Astrocyte of the spinal cord (primary cell): ENCODE measurements at places on chromosomes 12 and 14.

- DNase-seq, result no peak
These were observed 59.2 kb upstream of the PELI2 start for GRCh38 chr14:56059054-56059453.

GRCh38 chr14:37142835-37143401, 29.5 kb downstream of the SLC25A21 start:
- DNase-seq, result peak; percentile 83

DNA sequence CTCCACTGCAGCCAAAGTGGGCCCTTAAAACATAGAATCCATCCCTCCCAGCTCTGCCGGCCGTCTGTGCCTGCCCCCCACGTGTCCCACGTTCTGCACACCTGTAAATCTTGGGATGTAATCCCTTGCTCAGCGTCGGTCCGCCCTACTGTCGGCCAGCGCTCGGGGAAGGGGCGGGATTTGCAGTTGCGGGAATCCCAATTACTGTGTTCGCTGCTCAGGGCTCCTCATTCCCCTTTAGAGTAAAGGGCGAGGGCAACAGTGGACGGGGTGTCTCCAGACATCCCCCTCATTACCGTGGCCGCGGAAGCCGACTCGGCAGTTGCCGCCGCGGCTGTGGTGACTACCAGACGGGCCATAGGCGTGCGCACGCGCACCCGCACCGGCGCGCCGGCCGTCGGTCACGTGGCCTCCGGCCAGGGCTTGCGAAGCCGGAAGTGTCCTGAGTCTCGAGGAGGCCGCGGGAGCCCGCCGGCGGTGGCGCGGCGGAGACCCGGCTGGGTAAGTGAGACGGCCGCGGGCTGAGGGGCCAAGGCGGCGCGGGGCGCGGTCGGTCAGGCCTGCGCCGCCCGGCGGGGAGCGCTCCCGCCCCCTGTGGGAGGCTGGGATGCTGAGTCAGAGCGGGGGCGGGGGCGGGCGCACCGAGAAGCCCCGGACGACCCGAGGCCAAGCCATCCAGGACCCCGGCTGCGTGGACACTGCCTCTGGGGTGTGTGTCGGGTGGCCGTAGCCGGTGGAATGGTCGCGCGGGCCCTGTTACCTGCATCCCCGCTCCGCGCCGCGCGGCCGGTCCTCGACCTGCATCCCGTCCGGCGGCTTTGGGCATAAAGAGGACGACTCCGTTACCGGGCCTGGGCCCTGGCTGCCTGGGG, at the start of gene TBK1:
TBK1 (plus strand) TSS at position 434 of the 872 bp plus-strand sequence. CDS start 3,751 bp downstream, outside the sequence.
- peak; percentile 89 for DNase-seq

- peak; percentile 91 for DNase-seq
These were observed at the start of gene GLIPR1L1 for GRCh38 chr12:75334384-75335030. TSS of gene GLIPR1L1 (plus strand) at chr12:75334670. CDS start at chr12:75334729, 59 bp downstream.

DNA sequence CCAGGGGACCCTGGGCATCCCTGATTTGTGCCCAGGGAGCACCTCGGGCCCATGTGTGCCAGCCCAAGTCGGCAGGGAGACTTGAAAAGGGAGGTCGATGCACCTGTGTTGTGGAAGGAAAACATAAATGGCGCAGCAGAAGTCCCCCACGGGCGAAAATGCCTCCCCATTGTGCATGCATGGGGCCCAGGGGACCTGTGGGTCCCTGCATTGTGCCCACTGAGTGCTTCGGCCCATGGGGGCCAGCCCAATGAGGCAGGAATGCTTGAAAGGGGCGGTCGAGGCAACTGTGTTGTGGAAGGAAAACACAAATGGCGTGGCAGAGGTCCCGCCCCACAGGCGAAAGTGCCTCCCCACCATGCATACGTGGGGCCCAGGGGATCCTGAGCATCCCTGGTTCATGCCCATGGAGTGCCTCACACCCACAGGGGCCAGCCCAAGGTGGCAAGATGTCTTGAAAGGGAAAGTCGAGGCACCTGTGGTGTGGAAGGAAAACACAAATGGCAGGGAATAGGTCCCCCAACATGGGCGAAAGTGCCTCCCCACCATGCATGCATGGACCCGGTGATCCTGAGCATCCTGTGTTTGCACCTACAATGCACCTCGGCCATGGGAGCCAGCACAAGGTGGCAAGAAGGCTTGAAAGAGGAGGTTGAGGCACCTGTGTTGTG, 368.0 kb downstream of the ALG10 start:
- DNase-seq, result no peak

DNA sequence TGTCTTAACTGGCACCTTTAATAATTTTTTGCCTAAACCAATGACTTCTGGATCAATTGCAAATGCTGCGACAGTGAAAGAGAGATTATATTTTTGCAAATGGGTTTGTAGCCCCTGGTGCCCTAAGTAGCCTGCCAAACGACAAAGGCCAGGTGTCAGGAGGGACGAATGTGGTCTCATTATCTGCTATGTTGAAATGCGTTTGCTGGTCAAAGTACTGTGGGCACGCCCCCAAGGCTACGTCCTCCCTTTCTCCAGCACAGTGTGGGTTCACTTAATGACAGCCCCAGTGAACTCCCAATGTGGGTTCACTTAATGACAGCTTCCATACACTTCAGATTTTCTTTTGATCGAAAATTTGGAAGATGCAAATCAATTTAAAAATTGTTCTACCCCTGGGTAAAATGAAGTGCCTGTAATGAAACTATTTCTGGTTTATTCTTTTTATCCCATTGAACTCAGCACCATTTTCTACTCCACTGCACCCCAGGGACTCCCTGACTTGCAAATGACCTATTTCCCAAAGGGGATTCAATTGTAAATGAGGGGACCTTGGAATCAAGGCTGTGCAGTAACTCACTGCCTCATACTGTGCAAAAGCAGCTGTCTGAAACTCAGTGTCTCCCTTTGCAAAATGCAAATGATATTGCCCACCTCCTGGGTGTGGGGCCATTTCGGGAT, 1.4 kb downstream of the SERPINA11 start:
- DNase-seq, result no peak

- no peak for DNase-seq
These were observed 212.3 kb upstream of the FOXN3 start for GRCh38 chr14:89629383-89629782.

DNA sequence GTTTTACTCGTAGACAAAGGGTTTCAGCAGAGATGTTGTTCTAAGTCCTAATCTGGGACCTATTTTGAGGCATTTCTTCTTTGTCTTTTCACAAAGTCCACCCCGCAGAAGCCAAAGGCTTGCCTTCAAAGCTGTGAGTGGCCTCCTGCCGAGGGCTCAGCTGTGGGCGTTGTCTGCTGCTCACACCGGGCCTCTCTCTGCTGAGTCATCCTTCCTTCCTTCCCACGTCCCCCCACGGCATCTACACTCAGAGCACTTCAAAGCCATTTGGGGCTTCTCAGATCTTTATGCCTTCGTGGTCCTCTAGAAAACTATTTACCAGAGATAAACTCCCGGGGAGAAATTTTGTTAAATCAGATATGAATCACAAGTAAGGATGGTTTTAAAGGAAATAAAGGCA, 115.9 kb upstream of the TMPO start:
- DNase-seq, result peak; percentile 88

GRCh38 chr12:115223322-115223721, 539.3 kb upstream of the TBX3 start:
- DNase-seq, result peak; percentile 79

GRCh38 chr14:101474563-101475455, 86.5 kb upstream of the DIO3 start:
- peak; percentile 40 for DNase-seq

- DNase-seq, result no peak
These were observed 663 bp upstream of the SNAPC1 start for GRCh38 chr14:61761557-61761956.

DNA sequence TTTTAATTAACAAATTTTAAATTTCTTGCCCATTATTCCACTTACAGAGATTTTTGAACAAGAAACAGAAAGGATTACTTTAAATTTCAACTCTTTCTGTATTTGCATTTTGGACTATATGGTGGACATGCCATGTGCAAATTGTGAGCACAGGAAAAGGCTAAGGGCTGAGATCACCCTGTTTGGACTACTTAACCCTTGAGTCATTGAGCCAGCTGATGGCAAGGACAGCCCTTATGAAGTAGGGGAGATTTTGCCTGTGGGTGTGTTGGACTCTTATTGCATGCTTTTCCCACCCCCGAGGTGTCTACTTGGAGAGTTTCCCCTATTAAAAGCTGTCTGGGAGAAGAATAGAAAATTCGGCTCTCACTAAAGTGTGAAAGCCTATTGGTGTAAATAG, 17.2 kb downstream of the DERA start:
- peak; percentile 79 for DNase-seq

GRCh38 chr12:11497995-11498394, 102.6 kb upstream of the PRB2 start:
- no peak for DNase-seq

DNA sequence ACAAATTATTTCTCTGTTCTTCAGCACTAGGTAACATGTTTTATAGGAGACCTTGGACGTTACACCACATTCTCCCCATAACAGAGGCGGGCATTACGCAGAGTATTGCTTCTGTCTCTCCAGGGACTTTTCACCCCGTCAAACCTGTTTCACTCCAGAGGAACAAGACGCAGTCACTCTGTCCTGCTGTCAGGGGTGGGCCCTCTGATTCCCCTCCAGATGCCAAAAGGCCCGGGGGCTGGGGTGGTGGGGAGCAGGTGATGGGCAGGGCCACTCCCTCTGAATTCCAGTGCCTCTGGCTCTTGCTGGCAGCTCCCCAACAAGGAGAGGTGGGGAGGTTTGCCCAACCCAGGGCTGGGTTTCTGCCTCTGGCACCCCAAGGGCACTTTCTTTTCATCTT, 71.9 kb downstream of the NTF3 start:
- DNase-seq, result no peak

DNA sequence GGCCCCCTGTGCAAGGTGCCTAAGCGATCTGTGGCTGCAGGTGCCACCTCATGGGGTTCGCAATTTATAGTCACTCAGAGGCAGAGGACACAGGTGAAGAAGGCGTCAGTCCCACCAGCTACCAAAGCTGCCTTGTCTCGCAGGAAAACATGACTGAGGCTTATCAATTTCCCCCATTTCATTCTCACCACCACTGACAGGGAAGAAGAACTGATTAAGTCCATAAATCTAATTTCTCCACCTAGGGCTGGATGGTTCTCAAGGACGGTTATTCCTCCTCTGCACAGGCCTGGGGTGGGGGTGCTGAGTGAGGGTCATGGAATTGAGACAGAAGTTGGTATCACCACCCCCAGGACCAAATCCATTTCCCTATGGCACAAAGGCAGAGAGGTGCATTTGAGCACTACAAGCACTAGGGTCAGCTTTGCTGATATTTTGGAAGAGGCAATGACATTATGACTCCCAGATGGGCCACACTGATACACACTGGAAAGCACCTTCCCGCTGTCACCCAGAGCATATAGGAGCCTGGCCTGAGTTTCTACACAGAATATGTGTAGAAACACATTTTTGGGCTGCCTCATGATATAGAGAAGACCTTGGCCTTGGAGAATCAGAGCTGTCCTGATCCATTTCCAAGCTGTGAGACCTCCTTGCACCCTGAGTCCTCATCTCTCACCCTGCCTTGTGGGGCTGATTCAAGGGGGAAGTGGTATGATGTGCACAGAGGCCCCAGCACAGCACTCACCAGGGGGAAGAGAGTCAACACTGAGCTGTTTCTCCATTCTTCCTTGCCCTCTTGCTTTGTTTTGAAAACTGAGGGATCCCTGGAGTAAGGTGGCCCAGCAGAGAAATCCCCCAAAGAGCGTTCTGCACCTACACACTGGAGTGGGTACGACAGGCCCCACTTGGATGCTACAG, 59.4 kb downstream of the PITPNM2 start:
- no peak for DNase-seq

GRCh38 chr12:17640615-17641014, 449.4 kb downstream of the RERGL start:
- no peak for DNase-seq

- DNase-seq, result peak; percentile 74
These were observed 29.0 kb downstream of the SERPINA11 start for GRCh38 chr14:94423453-94424056.

- no peak for DNase-seq
These were observed 218.2 kb downstream of the PRKD1 start for GRCh38 chr14:29709490-29709889.

DNA sequence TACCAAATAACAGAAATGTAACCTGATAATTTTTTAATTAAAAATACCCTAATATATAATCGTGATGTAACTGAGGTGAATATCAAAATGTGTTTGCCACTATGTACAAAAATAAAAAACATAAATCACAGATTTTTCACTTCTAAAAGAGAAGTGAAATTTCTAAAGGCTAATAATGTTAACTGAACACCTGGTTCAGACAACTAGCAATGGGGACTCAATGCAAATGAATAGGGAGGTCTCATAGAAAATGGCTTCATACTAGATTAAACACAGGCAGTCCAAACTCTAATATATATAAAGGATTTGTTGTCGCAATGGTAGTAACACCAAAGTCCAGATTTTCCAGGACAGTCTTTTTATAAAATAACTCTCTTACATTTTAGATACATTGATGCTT, 365.4 kb upstream of the ATP2B1 start:
- no peak for DNase-seq

GRCh38 chr12:71981149-71981548, 42.5 kb downstream of the TPH2 start:
- DNase-seq, result no peak

GRCh38 chr12:60752589-60752988, 1156.8 kb downstream of the SLC16A7 start:
- DNase-seq, result no peak

GRCh38 chr12:106063826-106064720, 74.7 kb downstream of the NUAK1 start:
- no peak for DNase-seq

DNA sequence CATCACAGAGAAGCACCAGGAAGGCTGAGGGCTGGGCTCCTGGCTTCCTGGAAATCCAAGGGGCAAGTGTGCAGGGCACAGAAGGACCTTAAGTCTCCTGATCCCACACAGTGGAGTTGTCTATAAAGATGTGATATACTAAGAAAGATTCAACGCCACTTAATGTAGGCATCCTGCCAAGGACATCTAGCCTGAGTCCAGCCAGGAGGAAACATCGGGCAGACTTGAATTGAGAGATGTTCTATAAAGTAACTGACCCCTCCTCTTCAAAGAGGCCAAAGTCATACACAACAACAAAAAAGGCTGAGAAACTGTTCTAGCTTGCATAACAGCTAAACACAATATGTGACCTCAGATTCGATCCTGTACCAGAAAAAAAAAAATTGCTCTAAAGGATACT, 299.5 kb upstream of the NOS1 start:
- no peak for DNase-seq

DNA sequence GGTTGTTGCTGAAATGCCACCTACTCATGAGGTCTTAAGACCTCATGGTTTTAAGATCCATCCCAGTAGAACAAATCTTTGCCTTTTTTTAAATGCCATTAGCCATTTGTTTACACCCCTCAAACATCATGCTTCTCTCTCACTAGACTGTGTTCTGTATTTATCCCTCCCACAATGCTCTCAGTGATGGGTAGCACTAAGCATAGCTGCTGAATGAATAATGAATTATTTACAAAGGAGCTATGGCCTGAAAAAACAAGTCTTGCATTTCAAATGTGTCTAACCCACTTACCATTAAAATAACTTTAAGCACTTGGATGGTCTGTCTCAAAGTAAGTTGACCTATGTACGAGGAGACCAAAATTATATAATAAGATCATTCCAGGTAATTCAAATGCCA, 334.5 kb downstream of the PAWR start:
- DNase-seq, result no peak

- DNase-seq, result no peak
These were observed 188.6 kb downstream of the KCNA5 start for GRCh38 chr12:5232291-5232690.

GRCh38 chr14:90140956-90141316, 79.1 kb downstream of the KCNK13 start:
- peak; percentile 74 for DNase-seq

- DNase-seq, result no peak
These were observed 77.0 kb upstream of the GRIP1 start for GRCh38 chr12:66755727-66756395.
